ENCODE measurements at places on chromosomes 4 and X.
A peak's percentile ranks its signal among the peaks of the same experiment; 100 is the strongest.

- no peak for DNase-seq
These were observed 28.7 kb downstream of the DOK7 start for GRCh38 chr4:3491681-3492405.

GRCh38 chr4:128516301-128516969, 228.8 kb upstream of the PGRMC2 start:
- DNase-seq: no peak

- DNase-seq: no peak
These were observed 3.2 kb downstream of the TAPT1 start for GRCh38 chr4:16222957-16223527.

- DNase-seq: no peak
These were observed 55.7 kb upstream of the EOLA2 start for GRCh38 chrX:149993989-149994388.

GRCh38 chrX:97159916-97160800, 276.4 kb downstream of the RPA4 start:
- no peak for DNase-seq

GRCh38 chrX:140762061-140762460, 52.5 kb downstream of the LINC00632 start:
- DNase-seq: peak; percentile 25

GRCh38 chrX:115642895-115643530, 82.0 kb downstream of the PLS3 start:
- peak; percentile 7 for DNase-seq

GRCh38 chr4:107710493-107711459, 9.3 kb downstream of the PAPSS1 start:
- DNase-seq: no peak

DNA sequence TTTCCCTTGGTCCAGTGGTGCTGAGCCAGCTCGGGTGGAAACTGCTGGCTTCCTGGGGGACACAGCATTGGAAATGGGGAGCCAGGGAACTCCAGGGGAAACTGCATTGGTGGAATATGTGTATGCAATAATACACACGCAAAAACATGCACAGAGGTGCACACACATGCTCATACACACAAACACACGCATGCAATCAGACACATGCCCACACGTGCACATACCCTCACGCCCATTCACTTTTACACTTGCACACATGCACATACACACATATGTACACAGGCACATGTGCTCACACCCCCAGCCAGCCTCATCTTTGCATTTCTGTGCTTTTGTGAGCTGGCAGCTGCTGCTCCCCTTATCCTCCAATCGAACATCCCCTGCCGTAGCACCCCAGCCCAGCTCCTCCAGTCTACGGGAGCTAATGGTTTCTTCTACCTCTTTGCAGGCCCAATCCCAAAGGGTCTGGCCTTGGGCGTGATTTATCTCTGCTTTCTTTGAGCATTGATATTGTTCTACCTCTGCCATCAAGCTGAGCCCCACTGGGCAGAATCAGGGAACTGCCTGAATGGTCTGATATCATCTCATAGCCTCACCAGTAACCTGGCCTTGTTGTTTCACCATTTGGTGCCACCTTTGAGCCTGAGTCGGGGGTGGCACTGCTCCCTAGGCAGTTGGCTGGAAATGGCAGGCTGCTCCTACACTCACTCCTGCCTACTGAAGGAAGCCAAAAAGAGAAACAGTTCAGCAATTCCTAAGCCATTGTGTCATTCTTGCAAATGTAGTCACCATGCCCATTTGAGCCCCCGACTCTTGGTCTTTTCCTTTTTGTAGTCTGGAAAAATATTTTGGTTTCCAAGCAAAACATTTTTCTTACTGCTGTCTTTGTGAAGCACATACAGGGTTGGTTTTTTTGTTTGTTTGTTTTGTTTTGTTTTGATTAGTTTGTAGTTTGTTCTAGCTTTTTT, 104.4 kb upstream of the MAMLD1 start:
- DNase-seq: no peak

DNA sequence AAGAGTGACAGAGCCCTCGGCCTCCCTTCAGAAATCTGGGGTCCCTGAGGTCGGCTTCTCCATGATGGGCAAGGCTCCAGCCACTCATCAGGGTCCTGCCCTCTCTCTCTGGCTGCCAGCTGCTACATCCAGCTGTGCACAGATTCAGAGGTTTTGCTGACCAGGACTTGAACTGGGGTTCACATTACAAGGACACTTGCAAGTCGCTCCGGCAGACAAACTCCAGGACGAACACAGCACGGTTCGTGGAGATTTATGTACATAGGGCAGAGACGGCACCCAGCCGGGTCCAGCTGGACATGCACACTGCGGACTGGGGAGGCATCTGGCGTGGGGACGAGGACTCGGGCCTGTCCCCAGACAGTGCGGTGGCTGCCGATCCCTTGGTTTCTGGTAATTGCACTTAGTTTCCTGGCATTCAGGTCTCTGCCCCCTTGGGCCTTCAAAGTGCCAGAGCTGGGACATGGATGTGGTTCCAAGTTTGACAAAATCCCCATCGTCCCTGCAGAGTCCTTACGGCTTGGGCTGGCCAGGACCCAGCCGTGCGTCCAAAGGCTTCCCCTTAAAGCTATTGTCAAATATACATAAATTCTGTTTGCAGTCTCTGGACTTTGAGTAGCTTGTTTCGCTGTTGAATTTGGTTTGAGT, 6.2 kb upstream of the C4orf50 start:
- DNase-seq: peak; percentile 13

DNA sequence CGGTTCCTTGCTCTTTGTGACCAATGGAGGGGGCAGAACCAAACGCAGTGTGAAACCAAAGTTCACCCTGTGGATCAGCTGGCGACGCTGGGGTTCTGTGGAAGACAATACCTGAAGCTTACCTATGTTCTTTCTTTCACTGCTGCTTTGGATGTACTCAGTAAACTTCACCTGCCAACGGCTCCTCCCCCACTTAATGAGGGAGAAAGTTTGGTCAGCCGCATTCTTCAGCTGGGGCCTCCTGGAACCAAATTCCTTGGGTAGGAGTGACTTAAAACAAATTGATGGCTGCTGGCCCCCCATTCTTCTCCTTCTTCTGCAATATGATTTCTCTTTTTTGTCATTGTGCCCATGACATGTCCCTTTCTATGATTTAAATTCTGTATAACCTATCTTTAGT, 282.4 kb downstream of the ANK2 start:
- DNase-seq: no peak
